Erythroblast (primary cell): ENCODE measurements at places on chromosomes 16 and 17.

DNA sequence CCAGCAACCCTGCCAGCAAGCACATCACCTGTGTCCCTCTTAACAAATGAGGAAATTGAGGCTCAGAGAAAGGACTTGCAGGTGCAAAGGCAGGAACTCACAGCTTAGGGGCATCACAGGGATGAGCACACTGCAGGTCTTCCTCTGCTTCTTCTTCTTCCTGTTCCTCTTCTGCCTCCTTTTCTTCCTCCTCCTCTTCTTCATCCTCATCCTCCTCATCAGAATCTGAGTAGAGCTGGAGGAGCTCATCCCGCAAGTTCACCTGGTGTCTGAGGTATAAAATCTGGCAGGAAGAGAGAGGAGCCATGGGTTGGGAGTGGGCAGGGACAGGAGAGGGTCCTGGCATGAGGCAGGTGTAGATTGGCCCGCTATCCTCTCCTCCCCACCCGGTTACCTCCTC is 2.6 kb downstream of the HAP1 start:
- DNase-seq, result no peak

- DNase-seq, result no peak
Observed at GRCh38 chr16:66095676-66096075, 270.8 kb upstream of the CDH5 start.

GRCh38 chr17:16820161-16820877 is 130.3 kb downstream of the CCDC144A start:
- DNase-seq, result no peak

DNA sequence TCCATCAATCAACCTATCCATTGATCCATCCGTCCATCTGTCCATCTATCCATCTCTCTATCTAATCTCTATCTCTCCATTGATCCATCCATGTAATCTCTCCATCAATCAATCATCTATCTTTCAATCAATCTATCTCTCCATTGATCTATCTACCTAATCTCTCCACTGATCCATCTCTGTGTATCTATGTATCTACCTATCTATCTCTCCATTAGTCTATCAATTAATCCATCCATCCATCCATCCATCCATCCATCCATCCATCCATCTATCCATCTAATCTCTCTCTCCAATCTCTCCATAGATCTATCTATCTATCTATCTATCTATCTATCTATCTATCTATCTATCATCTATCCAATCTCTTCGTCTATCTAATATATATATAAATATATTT is 3.5 kb upstream of the RNF222 start:
- DNase-seq, result no peak

DNA sequence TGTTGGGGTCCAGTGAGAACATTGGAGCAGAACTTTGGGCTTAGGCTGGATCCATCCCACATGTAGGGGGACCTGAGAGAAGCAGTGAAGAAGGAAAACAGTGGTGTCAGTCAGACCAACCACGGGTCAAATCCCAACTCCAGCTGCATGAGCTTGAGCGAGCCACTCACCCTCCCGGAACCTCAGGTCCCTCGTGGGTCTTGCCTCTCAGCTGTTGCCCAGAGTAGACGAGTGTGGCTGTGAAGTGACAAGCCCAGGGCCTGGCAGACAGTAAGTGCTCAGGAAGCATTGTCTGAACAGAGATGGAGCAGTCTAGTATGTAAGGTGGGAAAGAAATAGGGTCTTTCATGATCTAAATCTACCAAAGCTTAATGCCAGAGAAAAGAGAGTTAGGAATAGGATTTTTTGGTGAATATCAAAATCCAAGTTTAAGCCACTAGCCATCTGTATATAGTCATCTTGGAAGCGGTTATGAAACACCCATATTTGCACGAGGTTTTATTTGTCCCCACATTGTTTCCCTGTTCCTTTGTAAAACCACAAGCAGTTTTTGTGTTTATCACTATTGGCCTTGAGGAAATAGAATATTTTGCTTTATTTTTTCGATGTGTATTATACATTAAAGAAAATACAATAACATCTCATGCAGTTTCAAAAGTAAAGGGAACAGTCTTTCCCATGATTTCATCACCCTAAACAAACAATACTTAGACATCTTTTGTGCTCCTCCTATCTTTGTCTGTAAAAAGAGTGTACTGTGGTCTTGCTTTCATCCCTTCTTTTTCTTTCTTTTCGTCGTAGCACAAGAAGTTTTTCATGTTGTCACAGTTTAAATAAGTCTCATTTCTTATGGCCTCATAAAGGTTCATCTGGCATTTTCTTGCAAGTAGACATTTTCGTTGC is 112.0 kb downstream of the CLEC16A start:
- DNase-seq, result peak; percentile 10

DNA sequence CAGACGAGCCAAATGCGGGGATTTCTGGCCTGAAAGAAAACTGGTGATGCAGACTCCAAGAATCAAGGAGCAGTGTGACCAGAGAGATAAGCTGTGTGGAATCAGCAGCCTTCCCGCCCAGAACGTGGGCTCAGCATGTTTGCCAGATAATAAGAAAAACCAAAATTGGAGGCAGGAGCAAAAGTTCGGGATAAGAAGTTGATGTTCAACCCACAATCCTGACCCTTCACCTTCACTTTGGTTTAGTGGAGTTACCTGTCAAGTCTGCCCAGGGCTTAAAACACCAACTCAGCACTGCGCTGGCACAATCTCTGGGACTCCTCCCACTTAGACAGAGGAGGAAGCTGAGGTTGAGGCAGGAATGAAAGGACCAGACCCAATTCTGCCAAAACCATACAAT is 3.1 kb downstream of the SLC43A2 start:
- DNase-seq, result peak; percentile 56

DNA sequence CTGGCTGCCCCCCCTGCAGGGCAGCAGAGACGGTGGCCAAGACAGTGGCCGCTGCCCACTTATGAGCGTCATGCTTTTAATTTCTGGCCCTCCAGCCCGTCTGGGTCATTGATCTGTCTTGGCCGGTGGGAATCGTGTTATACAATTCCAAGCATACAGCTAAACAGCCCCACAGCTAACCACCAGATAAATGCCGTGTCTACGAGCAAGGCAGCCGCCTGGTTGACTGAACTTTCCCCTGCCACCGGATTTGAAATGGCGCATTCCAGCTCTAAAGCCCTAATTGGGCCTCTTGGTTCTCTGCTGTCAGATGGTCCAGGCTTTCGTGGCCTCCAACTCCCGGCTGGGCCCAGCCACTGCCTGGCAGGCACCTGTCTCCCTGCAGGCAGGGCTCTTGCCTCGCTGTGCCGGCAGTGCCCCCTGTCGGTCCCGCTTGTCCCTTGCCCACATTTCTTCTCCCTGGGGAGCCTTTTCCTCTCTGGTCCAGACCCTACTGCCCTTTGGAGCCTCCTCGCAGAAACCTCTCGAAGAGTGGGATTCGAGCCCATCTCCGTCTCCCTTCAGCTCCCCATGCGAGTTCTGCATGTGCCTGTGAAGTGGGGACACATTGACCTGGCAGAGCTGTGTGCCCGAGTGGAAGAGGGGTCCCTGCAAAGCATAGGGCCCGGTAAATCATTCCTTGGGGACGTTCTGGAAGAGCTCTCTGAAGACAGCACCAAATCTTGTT is 1.8 kb upstream of the RBFOX3 start:
- DNase-seq, result peak; percentile 54

- DNase-seq, result peak; percentile 56
Observed at GRCh38 chr16:57600048-57600835, 28.2 kb upstream of the ADGRG1 start.
